ENCODE measurements at places on chromosomes 1 and 21. TPM values are rescaled to one million over a fixed set of nuclear protein-coding genes. Genes with fewer than 3 reads are reported as not detected.
A peak's percentile ranks its signal among the peaks of the same experiment; 100 is the strongest.

DNA sequence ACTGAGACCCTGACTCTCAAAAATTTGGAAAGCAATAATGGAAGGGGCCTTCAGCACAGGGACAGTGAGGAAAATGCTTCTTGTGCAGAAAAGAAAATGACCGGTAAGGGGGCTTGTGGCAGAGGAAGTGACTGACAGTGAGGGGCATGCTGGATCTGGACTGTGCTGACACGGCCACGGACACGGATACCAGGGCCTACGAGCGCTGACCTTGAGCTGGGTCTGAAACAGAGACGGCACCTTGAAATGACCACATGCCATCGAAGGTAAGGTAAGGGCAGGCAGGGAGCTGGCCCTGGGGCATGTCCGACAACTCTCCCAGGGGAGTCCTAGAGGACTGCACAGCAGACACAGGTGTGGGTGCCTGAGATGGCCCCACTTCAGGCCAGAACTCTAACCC is 182.1 kb downstream of the RHOU start:
- DNase-seq, result no peak

The SV2A gene
- total RNA-seq, result 20.5 TPM

The CD1B gene
- not detected for total RNA-seq

DNA sequence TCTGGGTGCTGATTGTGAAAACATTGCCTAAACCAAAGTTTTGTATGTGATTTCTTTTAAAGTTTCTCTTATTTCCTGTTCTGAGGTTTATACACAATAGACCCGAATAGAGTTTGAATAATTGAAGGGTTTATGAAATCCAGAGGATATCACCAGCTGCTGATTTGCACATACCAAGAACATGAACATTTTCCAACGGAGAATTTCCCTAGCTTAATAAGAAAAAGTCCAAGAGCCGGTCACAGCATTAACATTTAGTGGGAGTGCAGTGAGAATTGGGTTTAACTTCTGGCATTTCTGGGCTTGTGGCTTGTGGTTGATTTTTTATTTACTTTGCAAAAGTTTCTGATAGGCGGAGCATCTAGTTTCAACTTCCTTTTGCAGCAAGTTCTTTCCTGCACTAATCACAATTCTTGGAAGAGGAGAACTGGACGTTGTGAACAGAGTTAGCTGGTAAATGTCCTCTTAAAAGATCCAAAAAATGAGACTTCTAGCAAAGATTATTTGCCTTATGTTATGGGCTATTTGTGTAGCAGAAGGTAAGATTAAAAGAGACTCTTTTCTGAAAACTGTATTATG is at the start of gene CFH:
Gene CFH (plus strand): TSS at position 407 of the 579 bp plus-strand sequence. CDS start 75 bp downstream, at position 482.
- peak; percentile 84 for DNase-seq

The S100A10 gene
- total RNA-seq, result 154 TPM

DNA sequence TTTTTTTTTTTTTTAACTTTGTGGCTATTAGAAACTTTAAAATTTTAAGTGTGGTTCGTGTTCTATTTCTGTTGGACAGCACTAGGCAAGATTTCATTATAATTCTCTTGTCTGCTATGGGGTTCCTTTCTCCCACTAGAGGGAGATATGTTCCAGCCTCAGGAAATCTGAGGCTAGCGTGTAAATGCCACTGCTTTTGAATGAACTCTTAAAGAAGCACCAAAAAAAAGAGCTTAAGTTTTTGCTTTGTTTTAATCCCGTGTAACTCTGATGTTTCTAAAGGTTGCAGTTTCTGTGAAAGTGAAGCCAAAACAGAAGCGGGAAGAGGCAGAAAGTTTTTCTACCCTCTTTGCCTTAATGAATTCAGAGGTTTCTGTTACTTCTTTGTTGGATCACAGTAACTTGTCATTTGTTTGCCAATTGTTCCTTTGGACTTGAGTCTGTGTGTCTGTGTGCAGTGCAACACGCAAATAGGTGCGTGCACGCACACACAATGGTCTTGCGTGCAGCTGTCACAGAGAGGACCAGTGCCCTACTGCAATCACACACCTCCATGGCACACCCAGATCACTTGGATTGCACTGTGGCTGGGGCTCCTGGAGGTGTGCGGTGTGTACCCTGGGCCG is 32.3 kb downstream of the HHAT start:
- peak; percentile 63 for DNase-seq

DNA sequence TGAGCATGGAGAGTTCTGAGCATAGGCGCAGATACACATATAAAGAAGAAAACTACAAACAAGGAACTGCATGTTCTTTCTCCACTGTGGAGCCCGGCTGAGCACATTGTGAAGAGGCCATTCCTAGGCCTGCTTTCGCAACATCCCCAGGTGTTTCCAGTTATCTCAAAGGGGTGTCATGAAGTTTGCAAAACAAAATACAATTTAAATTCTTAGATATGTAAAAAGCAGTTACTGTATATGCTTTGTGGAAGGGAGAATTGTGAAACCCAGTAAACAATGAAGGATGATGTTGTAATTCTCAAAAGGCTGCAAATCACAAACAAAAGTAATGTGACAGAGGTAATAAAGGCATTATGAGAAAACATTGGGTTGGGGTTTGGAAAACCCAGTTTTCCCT is 98.6 kb upstream of the ZNF644 start:
- no peak for DNase-seq

- DNase-seq, result no peak
Measured at GRCh38 chr1:20588634-20589225, at the start of gene CDA. Gene CDA, plus strand, starts transcription at chr1:20589097. Its CDS starts 33 bp downstream, at chr1:20589130.

DNA sequence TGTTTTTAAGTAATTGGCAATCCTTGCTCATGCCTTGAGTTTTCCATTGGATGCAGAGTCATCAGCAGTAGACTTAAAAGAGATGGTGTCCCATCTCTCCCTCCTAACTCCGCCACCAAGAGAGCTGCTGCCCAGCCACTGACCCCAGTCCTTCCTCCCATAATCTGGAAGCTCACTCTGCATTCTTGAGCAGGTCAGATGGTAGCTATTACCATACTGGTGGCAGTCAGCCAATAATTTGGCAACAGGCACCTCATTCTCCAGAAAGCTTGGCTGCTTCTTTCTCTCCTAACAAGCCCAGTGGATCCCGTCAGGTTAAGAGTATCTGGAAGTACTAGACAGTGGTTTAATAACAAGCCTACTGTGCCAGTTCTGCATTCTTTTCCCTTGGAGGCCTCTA is 272.1 kb downstream of the ZNF648 start:
- DNase-seq, result no peak

DNA sequence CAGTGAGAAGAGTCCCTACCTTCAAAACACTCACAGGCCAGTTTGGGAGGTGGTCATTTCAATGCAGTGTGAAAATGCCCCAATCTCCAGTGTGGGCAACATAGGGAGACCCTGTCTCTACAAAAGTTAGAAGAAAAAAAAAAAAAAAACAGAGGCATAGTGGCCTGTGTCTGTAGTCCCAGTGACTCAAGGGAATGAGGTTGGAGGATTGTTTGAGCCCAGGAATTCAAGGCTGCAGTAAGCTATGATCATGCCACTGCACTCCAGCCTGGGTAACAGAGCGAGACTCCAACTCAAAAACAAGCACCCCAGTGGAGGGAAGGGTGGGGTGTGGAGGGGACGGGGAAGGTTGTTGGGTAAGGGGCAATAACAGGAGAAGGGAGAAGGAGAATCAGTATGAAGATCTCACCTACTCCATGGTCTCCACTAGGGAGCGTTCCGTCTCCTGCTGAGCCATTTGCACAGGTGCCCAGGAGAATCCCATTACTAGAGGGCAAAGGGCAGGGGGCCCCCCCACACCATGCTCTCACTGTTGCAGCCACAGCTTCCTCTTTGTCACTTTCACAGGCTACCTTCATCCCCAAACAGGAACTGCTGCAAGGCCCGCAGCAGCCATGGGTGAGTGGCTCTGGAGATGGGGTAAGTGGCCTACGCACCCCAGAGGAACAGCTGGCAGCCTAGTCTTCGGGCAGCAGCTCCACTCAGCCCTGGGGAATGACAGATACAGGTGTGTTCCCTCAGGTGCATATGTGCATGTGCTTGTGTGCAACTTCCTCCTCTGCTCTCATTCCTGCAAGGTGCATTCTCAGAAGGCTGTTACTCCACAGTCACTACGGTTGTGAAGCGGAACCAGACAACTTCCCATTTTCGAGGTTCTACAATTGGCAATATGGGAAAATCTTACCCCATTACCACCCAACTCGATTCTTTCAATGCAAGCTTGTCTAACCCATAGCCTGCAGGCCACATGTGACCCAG is 87.9 kb upstream of the LYST start:
- DNase-seq, result no peak

- DNase-seq, result no peak
Measured at GRCh38 chr21:46585191-46585953, 19.5 kb downstream of the S100B start.

DNA sequence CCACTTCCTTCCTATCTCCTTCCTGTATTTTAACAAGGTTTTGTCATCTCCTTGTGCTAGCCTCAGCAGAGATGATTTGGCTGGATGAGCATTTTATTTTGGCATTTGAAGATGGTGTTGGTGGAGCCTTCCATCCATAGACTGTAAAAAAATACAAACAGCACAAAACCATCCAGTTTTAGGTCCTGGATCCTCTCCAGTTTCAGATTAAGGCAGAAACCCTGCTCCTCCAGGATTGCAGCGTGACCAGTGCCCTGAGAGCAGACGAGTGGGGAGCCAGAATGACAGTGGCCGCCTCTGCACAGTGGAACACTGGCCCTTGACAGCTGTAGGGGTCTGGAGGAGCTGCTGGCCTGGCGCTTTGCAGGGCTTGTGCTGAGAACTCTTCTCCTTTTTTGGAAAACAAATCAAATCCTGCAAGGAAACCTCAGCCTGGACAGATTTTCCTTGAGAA is 72.2 kb upstream of the GADD45A start:
- no peak for DNase-seq

- no peak for DNase-seq
Measured at GRCh38 chr1:147558045-147558444, 16.7 kb downstream of the BCL9 start.

The AUNIP gene
- 9.1 TPM for total RNA-seq

GRCh38 chr21:44966135-44967081 is 26.6 kb downstream of the SLX9 start:
- DNase-seq, result no peak
